ENCODE measurements at places on chromosomes 7 and 10.
A peak's percentile ranks its signal among the peaks of the same experiment; 100 is the strongest.

DNA sequence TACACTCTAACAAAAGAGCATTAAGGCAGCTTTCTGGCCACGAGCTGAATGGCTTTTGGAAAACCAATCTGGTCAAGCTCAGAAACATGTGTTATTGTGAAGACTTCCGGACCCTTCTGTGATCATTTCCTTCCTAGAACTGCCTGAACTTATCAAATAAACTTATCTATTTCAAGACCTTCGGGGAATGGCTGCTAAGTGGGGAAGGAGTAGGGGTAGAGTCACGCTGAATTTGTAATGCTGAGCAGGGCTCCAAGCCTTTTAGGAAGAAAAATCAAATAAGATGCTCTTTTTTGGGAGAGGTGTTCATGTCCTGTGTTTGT, 56.6 kb downstream of the PAPSS2 start:
- no peak for DNase-seq

DNA sequence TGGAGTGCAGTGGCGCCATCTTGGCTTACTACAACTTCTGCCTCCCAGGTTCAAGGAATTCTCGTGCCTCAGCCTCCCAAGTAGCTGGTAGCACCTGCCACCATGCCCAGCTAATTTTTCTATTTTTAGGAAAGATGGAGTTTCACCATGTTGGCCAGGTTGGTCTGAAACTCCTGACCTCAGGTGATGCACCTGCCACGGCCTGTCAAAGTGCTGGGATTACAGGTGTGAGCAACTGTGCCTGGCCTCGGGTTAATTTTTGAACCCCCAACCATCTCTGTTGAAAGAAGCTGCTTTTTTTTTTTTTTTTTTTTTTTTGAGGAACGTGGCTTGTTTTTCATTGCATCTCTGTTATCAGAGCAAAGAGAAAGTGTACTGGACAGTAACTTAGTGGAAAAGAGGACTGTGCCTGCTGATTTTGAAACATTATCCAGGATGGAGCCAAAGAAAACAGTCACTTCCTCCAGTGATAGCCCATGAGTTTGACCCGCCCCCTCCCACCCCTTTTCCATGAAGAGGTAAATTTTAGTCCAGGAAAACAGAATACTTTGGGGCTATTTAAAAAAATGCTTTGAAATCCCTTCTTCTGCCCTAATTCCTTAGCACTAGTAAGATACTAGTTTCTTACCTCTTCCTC, 38.3 kb downstream of the WBP1L start:
- peak; percentile 79 for DNase-seq

DNA sequence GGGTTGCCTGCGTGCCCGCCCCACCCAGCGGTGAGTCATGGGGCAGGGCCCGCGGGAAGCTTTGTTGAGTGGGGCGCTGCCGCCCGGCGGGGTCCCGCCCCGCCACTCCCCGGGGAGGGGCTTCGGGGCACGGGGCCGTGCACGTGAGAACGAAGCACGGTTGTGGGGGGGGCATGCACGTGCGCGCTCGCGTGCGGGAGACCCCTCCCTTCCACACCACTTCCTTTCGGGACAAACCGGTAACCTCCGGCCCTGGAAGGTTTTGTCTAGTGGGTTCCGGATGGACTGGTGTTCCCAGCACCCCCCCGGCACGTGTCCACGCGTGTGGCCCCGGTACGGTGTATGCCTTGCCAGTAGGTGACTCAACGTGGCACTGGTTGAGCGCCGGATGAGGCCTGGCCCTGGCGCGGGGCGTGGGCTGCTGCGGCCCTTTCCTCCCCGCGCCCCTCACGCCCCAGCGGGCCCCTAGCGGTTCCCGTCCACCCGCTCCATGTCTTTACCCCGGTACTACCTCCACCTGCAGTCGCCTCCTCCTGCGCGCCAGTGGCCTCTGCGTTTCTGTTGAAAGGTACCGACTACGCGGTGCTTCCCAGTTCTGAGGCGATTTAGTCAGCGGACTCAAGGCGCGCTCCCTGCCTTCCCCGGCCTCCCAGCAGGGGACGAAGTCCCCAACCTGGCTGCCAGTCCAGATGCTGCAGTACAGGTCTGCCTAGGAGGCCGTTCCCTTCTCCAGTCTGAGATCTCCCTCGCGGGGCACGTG, 3.1 kb downstream of the ADIRF start:
- peak; percentile 77 for DNase-seq

- DNase-seq, result peak; percentile 69
Measured at GRCh38 chr10:133335246-133336117, 1.2 kb downstream of the CALY start.

GRCh38 chr7:151873402-151873965, 3.4 kb downstream of the PRKAG2 start:
- no peak for DNase-seq

GRCh38 chr7:79332091-79332490, 121.4 kb downstream of the MAGI2 start:
- DNase-seq, result peak; percentile 60

DNA sequence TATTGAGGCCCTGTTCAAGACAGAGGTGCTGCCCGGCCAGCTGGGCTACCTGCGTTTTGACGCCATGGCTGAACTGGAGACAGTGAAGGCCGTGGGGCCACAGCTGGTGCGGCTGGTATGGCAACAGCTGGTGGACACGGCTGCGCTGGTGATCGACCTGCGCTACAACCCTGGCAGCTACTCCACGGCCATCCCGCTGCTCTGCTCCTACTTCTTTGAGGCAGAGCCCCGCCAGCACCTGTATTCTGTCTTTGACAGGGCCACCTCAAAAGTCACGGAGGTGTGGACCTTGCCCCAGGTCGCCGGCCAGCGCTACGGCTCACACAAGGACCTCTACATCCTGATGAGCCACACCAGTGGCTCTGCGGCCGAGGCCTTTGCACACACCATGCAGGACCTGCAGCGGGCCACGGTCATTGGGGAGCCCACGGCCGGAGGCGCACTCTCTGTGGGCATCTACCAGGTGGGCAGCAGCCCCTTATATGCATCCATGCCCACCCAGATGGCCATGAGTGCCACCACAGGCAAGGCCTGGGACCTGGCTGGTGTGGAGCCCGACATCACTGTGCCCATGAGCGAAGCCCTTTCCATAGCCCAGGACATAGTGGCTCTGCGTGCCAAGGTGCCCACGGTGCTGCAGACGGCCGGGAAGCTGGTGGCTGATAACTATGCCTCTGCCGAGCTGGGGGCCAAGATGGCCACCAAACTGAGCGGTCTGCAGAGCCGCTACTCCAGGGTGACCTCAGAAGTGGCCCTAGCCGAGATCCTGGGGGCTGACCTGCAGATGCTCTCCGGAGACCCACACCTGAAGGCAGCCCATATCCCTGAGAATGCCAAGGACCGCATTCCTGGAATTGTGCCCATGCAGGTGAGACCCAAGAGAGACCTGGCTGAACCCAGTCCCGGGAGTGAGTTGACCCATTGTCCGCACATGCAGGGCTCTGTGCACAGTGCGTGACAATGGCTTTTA, 2.8 kb downstream of the RBP3 start:
- no peak for DNase-seq

DNA sequence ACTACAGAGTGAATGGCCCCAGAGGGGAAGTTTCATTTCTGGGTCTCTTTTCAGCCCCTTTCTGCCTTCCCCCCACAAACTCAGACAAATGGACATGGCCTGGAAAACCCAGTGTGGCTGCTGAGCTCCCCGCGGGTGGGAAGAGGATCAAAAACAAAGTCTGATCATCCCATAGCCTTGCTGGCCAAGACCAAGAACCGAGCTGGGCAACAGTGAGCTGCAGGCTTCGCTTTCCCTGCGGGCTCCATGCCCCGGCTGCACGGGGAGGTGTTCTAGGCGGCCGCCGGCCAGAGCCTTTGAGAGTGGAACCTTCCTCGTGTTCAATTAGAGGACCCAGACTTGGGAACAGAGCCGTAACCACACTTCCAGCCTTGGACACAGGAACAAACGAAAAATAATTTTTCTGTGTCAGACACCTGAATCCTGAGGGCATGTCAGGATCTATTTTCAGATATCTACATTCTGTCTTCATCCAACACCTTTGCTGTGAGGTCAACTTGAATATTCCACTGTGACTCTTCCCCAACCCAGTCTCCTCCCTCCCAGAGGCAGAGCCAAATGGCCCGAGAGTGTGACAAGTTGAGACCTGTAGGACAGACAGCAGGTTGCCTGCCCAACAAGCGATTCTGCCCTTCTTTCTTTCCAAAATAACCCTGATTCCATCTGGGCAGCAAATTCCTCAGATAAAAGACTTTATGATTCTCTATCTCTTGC, 26.0 kb downstream of the WDR86 start:
- DNase-seq, result no peak

DNA sequence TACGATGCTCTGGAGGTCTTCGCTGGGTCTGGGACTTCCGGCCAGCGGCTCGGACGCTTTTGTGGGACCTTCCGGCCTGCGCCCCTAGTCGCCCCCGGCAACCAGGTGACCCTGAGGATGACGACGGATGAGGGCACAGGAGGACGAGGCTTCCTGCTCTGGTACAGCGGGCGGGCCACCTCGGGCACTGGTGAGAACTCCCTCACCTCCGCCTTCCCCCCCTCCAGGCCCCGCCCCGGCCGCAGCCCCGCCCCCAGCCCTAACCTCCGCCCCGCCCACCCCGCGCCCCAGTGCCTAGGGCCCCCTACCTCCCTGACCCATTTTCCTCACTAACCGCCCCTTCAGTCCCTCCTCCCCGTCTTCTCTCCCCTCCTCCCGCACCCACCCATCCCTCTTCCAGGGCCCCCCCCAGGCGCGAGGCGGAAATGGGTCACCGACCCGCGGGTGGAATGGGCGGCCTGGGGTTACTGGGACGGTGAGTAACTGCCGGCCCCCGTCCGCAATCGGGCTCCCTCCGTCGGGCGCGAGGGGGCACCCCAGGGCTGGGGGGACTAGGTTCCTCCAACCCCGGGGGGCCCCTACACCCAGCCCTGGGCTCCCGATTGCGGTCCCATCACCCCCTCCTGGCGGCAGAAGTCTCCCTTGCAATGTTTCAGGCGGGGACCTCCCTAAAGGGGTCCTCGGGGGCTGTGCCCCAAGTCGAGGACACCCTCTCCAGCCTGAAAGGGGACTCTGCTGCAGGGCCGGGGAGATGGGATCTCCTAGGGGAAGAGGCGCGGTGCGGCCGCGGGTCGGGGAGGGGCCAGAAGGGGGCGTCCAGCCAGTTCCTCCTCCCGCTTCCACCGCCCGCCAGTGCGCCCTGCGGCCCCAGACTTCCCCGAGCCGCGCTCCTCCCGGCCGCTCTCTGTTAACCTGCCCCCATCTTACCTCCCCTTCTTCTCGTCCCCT, 2.1 kb downstream of the PCOLCE start:
- peak; percentile 65 for DNase-seq

- no peak for DNase-seq
Measured at GRCh38 chr7:92873776-92874175, 37.4 kb upstream of the CDK6 start.

DNA sequence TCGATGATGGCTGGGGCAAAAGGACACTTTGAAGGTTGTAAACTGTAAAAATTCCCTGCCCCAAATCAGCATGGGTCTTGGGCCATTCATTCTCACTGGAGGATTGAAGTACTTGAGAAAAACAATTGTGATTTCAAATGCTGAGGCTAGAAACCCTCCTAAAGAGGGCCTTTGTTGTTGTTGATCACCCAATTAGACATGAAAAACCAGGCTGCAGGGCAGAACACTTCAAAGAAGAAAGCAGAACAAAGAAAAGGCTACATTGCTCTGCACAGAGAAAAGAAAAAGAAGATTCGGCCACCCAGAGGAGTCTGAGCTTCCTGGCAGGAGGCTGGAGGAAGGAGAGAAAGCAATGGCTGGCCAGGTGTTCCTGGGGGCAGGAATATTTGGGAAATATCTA, 143.1 kb downstream of the NPY start:
- DNase-seq, result no peak

DNA sequence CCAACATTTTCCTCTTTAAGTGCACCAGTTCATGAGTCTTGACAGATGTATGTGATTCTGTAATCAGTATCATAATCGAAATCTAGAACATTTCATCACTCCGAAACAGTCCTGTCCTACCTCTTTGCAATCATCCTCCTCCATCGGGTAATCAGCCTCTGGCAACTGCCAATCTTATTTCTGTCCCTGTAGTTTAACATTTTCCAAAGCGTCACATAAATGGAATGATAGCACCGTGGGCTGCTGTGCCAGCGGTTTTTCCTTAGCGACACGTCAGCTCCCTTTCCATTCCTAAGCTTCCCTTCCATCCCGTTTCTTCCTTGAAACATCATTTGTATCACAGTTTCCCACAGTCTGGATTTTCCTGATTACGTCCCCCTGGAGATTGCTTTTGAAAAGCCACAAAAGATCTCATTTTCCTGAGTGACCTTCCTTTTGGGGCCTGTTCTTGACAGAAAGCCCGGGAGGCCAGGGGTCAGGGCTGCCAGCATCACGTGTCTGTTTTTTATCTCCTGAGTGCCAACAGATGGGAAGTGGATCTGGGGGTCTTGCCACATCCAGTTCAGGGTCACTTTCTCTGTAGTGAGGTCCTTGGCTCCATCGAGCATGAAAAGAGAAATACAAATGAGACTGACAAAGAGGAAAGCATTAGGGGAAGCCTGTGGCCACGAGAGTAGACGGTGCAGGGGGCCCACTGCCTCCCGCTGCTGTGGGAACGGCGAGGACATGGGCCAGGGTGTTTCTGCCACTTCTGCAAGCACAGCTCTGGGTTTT, 31.6 kb downstream of the TMEM120A start:
- DNase-seq, result peak; percentile 25

DNA sequence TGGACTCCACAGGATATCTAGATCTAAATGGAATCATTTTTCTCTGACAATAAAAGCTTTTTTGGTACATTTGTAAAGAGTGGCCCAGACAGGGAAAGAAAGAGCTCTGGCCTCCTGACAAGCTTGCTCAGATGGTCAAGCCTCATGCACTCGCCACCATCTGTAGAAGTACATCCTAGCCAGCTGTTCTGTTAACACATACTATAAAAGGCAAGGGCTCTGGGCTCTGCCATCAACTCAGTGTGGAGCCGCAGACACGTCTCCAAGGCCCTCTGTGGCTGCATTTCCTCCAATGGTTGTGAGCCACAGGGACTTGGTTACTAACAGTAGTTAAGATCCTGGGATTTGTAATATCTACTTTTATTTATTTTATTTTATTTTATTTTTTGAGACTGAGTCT, 70.8 kb upstream of the KDM7A start:
- no peak for DNase-seq

DNA sequence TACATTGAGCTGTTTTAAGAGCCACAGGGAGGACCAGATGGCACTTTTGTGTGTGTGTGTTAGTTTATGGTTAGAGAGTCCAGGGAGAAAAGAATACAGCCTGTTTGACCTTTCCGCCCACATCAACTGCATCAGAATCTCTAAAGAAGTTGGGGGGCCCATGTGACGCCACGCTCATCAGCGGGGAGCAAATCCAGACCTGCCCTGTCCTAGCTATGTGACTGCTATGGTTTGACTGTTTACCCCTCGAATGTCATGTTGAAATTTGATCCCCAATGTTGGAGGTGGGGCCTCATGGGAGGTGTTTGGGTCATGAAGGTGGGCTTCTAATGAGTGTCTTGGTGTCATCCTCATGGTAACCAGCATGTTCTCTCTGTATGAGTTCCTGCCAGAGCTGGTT, 128.0 kb downstream of the ADRA2A start:
- no peak for DNase-seq

DNA sequence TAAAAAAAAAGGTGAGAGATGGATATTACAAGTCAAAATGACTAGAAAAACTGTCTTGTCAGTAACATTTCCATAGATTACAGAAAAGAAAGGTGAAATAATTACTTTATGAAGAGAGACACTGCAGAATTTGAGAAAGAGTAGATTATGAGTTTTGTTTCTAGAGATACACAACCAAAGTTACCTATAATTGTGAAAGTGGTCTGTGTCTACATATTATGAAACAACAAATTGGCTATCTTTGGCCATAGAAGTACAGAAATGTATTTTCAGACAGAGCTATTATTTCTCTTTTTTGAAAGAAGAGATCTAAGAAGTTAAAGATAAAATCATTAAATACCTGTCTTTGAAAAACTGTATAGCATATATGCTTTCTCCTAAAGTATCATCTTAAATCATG, 30.1 kb downstream of the KCND2 start:
- DNase-seq, result no peak
